ENCODE measurements at places on chromosomes 3 and 15.

GRCh38 chr3:32077260-32078084, 28.9 kb upstream of the GPD1L start:
- no peak for DNase-seq

DNA sequence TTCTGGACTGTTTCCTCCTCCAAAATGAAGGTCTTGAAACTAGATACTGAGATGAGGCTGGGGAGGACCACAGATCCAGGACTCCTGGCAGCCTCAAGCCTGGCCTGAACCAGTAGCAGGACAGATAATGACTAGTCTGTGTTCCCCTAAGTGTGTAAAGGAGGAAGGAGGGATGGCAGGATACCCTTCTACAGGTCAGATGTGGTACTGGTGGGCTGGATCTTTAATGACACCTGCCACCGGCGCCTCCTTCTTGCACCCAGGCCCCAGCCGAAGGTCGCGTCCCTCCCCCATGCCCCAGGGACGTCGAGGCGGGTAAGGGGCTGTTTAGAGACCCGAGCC, 556 bp downstream of the USP19 start:
- no peak for DNase-seq

DNA sequence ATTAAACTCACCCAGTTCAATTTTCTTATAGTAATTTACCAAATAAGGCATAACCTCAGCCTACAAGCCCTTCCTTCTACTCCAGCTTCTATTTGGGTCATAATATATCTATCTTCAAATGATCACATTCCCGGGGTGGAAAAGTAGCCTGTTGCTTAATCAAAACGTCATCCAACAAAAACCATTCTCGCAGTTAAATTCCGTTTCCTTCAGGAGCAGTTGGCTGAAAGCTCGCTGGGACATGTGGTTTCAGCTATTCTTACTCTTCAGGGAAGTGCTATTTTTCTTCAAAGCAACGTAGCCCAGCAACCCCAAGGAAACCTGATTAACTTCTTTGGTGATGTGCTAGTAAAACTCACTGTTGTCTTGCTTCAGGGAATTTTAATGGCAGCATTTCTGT, 59.6 kb downstream of the MAGI1 start:
- DNase-seq = peak; percentile 48

DNA sequence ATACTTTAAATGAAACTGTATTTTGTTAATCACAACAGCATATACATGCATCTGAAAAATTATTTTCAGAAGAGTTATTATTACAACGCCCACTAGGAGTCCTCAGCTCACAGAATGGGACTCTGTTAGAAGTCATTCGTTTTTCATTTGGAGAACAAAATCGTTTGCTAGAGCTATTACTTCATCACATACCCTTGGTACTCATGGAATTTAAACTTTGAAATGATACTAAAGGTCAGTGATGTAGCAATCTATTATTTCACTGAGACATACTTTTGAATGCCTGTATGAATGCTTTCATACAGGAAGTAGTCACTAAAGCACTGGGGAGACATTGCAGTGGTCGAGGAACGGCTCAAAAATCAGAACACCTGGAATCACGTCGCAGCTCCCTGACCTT, 198.1 kb downstream of the MBNL1 start:
- DNase-seq = no peak

DNA sequence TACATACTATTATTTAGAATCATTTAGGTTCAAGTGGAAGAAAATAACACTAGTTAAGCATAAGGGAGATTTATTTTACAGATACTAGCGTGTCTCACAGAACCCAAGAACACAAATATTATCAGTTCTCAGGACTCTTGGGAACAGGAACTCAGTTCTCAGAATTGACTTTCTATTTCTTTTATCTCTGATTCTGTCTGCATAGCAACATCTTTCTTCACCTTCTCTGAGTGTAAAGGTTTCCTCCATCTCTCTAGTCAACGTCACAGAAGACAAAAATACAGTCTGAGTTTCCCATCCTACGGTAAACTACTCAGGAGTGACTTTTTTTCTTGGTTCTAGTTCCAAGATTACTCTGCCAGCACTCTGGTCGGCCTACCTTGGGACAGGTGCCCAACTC, 220.0 kb downstream of the SV2B start:
- DNase-seq = no peak

DNA sequence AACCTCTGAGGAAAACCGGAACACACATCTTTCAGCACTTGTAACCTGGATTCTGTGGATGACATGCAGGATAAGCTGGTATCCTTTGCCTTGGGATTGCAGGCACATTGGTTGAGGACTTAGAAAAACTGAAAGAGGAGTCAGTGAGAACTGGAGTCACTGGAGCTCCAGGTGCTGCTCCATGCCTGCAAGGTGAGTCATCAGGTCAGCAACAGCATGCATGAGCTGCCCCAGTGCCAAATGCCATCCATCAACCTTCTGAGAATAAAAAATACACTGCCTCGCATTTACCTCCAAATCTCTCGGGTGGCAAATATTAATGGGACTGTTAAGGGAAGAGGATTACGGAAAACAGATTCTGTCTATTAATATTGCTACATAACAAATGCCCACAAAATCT, 729.1 kb downstream of the NTRK3 start:
- no peak for DNase-seq

GRCh38 chr3:116083683-116084082, 361.6 kb downstream of the LSAMP start:
- no peak for DNase-seq

GRCh38 chr3:127884041-127884440, 31.0 kb upstream of the KBTBD12 start:
- DNase-seq = no peak

DNA sequence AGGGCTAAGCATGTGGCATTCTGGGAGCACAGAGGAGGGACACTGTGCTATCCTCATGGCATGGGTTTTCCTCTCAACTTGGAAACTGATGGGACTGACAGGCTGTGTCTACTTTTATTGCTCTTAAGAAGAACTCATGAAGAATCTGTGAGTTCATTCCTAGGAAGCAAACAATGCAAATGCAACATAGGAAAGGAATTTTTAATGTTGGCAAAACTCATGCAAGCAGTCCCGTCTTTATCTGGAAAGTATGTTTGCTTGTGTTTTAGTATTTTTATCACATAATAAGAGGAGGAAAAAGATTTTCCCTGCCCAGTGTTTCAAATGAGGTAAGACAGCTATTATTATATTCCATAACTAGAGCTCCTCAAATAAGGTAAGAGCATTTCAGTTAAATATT, 89.7 kb downstream of the TRIM42 start:
- no peak for DNase-seq

- no peak for DNase-seq
Measured at GRCh38 chr3:134260987-134261386, 10.3 kb upstream of the RYK start.

GRCh38 chr15:24633082-24633481, 42.5 kb upstream of the NPAP1 start:
- no peak for DNase-seq

DNA sequence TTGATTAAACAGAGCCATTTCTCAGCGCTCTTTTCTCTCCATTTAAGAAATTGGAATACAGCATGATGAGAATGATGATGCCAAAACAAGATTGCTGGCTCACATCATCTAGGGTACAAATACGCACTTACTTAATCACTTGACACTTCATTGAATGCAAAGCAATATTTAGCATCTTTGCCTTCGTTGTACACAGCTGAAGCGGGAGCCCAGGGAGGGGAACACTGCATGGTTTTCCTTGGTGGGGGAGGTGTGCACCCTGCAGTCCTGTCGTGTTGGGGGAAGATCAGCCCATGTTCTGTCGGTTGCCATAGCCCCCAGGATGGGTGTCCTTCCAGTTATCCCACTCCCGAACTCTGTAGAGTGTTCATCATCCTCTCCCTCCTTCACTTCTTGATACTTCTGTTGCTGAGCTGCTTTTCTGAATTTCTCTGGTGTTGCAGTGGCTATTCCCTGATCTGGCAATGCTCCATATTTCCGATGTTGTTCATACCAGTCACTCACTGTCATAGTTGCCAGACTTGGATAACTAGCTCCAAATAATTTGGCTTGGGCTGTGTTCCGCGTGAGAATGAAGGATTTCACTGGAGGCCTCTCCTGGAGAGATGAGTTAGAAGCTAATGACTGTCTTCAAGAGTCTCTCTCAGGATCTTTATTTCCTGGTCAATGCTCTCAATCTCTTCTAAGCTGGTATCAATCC, 50.1 kb upstream of the DYNC1LI1 start:
- no peak for DNase-seq

GRCh38 chr15:39438799-39439592, 141.9 kb upstream of the THBS1 start:
- DNase-seq = no peak

GRCh38 chr3:141945726-141946485, 69.5 kb downstream of the ATP1B3 start:
- DNase-seq = no peak

- DNase-seq = no peak
Measured at GRCh38 chr3:96753124-96753523, 61.3 kb upstream of the EPHA6 start.

GRCh38 chr3:162211470-162211869, 714.9 kb downstream of the OTOL1 start:
- DNase-seq = no peak

- no peak for DNase-seq
Measured at GRCh38 chr3:128730471-128730870, 4.5 kb downstream of the RAB7A start.

DNA sequence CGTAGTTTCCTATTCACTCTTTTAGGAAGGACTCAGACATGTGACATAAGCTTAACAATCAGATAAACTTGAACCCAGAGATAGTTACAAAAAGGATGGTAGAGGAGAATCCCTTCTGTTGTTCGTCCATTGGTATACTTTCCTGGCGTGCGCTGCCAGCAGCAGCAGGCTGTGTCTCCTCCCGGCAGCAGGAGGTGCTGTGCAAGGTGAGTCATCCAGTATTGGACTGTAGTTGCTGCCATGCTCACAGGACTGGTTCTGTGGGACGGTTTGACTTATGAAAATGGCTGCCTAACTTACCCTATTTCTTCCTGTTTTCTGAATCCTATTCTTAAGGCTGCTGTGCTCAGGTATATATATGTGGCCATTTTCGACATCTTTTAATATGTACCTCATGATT, 253.4 kb upstream of the LRRC3B start:
- no peak for DNase-seq

DNA sequence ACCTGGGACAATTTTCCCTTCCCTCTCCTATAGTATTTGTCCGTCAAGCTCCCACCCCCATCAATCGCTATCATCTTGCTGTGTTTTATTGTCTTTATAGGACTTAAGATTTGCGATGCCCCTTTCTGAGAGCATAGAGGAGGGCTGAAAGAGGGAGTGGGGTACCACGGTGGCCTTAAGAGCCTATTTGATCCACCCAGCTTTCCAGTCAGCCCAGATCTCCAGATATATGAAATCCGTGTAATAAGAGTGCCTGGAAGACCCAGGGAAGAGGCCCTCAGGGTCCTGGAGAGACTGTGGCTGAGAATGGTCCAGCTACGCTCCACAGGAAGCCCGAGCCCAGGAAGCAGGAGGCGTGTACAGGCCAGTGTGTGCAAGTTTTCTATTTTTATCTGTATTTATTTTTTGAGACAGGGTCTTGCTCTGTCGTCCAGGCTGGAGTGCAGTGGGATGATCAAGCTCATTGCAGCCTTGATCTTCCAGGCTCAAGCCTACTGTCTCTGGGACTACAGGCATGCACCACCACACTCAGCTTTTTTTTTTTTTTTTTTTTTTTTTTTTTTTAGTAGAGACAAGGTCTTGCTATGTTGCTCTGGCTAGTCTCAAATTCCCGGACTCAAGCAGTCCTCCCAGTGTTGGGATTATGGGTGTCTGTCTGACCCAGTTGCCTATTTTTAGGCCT, 964 bp upstream of the NCKIPSD start:
- no peak for DNase-seq

- DNase-seq = no peak
Measured at GRCh38 chr15:73246898-73247297, 121.9 kb downstream of the HCN4 start.

GRCh38 chr15:92101708-92102394, 248.3 kb downstream of the SLCO3A1 start:
- DNase-seq = no peak

GRCh38 chr3:105515372-105515771, 148.7 kb downstream of the ALCAM start:
- DNase-seq = no peak

- DNase-seq = peak; percentile 99
Measured at GRCh38 chr3:101676765-101677435, at the start of gene ZBTB11. Gene ZBTB11, minus strand, starts transcription at chr3:101677132. Its CDS starts 218 bp downstream, at chr3:101676914.

DNA sequence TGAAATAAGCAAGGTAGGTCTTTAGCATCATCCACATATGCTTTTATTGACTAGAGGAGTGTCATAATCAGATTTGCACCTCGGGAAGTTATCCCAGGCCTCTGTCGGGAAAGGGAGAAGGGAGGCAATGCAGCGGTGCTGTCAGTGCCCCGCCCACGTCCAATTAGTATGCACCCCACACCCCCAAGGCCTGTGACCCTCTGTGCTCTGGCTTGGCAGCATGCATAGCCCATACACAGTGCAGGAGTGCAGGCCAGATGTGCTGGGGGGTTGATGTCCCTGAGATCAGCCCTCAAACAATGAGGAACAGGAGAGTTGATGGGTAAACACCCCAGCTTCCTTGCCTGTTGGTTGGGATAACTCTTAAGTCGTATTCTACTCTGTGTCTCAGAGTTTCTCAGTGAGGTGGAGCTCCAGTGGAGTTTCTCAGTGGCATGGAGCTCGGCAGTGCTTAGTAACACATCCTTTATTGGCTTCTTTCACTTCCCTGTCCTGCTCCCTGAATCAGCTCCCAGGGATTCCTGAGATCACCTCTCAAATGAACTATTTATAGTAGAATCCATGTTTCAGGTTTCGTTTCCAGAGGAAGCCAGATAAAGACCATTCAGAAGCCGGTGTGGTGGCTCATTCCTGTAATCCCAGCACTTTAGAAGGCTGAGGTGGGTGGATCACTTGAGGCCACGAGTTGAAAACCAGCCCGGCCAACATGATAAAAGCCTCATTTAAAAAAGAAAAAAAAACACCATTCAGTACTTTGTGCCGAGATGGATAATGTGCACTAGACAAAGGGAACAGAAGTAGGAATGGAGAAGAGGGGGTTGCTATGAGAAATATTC, 26.7 kb upstream of the NDUFB4 start:
- no peak for DNase-seq

DNA sequence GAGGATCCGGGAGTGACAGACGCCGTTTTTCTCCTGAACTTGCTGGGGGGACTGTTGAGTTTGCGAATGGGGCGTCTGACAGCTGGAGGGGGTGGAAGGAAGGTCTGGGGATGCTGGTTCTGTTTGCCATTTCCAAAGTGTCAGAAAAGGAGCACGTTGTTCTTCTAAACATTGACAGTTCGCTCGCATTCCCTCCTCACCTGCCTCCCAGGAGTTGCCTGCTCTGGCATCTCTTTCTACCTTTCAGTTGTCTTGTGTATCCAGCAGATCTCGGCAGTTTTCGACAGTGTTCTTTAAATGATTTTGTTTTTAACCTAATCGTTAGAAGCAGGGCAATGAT, 829 bp downstream of the SELENOT start:
- no peak for DNase-seq
